ENCODE measurements at places on chromosomes 2 and 18. TPM values are rescaled to one million over a fixed set of nuclear protein-coding genes. Genes with fewer than 3 reads are reported as not detected.

DNA sequence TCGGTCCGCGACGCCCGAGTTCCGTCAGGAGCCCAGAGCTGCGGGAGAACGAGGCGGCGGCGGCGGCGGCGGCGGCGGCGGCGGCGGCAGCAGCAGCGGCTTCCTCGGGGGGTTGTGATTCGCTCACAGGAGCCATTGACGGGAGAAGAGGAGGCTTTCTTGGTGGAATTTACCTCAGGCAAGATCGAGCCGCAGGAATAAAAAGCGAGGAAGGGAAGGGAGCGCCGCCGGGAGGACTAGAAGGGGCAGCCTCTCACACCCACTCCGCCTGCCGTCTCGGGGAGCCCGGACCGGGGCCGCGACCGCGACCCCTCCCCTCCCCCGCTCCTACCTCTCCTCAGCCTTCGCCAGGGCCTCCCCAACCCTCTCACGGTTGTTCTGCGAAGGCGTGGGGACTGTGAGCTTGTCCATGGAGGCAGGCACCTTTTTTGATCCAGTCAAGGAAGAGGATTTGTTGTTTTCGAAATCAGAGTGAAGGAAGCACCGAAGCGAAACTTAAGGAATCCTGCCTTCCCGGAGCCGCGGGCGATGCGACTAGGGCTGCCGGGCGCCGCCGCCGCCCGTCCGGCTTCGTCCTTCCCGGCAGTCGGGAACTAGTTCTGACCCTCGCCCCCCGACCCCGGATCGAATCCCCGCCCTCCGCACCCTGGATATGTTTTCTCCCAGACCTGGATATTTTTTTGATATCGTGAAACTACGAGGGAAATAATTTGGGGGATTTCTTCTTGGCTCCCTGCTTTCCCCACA, 506 bp downstream of the BMPR2 start:
- DNase-seq, result no peak

- no peak for DNase-seq
Measured at GRCh38 chr2:183799761-183800160, 675.5 kb downstream of the NUP35 start.

GRCh38 chr18:32160547-32160946, 29.3 kb upstream of the MEP1B start:
- no peak for DNase-seq

DNA sequence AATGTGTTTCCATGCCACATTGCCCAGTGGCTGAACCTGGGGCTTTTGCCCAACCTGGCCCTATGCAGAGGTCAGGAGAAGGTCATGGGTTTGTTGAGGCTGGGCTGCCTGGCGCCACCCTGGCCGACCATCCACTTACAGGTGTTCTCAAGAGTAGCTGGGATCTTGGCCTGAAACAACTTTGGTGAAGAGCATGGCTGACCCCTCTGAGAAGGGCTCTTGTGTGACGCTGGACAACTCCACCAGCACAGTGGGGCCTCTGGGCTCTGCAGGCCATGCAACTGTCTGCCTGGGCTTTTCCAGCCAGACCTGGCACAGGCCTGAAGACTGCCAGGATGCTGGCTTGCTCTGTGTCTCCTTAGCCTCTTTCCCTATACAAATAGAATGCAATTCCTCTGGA, 76.4 kb upstream of the ZNG1B start:
- no peak for DNase-seq

GRCh38 chr18:55290898-55291297, 297.1 kb downstream of the TCF4 start:
- DNase-seq, result no peak

Gene PRKAG3
- total RNA-seq, result not detected

All from esophagus squamous epithelium (tissue), 5 donors.